ENCODE measurements at places on chromosomes 13 and 19. TPM values are rescaled to one million over a fixed set of nuclear protein-coding genes. Genes with fewer than 3 reads are reported as not detected.

The S1PR4 gene
- total RNA-seq = 209 TPM

The KLF1 gene
- total RNA-seq = not detected

The TMTC4 gene
- total RNA-seq = 28.4 TPM

The SIGLEC5 gene
- not detected for total RNA-seq

The SRRM5 gene
- total RNA-seq = 0.79 TPM

DNA sequence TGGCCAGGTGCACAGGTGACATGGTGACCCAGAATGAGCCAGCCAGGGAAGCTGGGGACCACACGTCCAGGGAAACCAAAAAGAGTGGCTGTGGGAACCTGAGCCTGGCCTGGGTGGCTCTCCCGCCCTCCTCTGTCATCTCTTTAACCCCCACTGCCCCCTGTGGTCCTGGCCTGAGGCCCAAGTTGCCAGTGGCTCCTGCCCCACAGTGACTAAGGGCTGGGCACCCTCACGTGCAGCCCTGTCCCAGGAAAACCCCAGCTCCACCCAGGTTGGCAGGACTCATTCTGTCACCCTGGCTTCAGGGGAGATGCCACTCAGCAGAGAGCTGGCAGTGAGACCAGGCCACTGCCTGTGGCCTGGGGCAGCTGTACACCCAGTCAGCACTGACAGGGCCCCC, 30.6 kb upstream of the ISYNA1 start:
- no peak for DNase-seq

DNA sequence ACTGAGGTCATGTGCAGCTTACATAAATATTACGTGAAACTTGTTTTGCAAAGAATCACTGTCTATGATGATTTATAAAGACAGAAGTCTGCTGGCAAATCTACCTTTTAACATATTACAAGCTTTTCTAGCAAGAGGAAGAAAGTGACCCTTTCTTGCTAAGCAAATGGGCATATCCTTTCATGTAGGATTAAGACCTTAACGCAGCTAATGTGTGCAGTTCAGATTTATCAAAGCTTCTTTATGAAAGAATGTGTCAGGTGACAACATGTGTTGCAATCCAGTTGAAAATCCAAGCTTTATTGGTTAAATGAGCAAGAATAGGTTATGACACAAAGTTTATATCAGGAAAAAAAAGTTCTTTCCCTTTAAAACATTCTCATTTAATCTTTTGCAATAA, 115.6 kb upstream of the NBEA start:
- no peak for DNase-seq

DNA sequence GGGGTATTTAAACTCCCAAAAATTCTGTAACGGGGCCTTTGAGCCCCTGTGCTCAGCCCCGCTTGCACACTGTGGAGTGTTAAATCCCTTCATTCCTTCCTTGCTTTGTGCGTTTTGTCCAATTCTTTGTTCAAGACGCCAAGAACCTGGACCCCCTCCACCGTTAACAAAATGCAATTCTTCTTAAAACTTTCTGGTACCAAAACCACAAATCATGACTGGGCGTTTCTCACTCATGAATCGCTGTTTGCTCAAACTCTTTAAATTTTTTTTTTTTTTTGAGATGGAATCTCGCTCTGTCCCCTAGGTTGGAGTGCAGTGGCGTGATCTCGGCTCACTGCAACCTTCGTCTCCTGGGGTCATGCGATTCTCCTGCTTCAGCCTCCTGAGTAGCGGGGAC, 881 bp downstream of the ZNF20 start:
- DNase-seq = no peak

DNA sequence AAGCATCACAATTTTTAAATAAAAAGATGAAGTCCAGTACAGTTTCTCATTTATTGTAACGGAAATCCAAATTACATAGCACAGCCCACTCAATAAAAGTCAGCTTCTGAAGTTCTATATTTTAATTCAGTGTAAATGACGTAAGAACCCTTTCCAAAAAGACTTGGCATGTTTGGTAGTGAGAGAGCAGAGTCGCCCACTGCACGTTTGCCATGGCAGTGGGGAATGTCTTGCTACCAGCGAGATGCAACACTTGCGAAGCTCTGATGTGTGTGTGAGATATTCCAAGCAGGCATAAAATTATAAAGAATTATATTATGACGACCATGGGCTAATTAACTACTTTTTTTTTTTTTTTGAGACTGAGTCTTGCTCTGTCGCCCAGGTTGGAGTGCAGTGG, 190.1 kb downstream of the SLC7A1 start:
- no peak for DNase-seq

- peak; percentile 17 for DNase-seq
Observed at GRCh38 chr19:40663695-40664692, 26.5 kb downstream of the NUMBL start.

DNA sequence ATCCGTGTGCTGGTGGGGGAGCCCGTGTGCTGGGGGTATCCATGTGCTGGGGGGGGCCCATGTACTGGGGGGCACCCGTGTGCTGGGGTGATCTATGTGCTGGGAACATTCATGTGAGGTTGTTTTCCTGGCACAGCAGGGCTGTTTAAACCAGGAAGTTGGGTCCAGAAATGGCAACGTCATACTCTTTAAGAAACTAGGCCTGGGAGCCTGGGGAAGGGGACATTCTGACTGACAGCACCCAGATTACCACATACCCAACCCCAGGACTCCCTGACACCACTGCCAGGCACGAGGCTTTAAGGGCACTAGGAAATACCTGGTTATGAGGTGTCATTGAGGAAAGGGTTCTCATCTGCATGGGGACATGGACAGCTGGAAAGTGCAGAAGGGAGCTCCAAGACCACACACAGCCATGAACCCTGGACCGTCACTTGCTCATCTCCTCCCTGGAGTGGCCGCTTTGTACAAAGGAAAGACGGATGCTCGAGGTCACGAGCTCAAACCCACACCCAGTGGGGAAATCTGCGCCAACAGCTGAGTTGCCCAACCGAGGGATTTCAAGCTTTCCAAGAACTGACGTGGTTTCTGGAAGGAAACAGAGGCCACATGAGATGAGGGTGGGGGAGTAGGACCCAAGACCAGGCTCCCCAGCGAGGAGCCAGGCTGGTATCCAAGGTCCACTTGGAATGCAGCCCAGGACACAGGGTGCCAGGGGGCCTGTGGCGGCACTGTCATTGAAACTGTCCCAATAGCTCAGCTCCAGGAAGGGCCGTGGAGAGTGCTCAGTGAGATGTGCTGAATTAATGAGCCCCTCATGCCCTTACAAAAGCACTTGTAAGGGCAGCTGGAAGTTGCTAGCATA, 40.9 kb downstream of the RAB20 start:
- DNase-seq = no peak

Data from activated CD4-positive, alpha-beta T cell treated with anti-CD3 and anti-CD28 coated beads, Interleukin-2, amount 10 ng/mL, durations not matched to agents 7 days and 5 days (primary cell).